ENCODE measurements at places on chromosomes 3 and 15.

DNA sequence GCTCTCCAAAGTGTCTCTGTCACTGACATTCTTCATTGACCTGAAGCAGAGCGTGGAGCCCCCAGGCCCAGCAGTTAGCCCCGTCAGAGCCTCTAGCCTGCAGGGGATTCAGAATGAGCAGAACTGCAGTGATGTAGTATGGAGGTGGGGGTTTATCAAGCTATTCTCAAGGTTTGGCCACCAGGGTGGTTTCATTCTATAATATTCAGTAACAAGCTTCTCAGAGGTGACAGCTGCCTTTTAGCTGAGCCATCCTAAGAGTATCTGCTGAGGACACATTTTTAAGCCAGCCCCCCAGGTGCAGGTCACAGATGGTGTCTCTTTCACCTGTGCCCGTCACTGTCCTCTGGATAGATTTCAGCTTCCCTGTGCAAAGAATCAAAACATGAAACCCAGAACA lies 31.9 kb downstream of the CMTM7 start:
- DNase-seq: peak; percentile 55

GRCh38 chr15:39354189-39354588 lies 226.7 kb upstream of the THBS1 start:
- peak; percentile 14 for DNase-seq

GRCh38 chr3:97713634-97714033 lies 50.9 kb upstream of the ARL6 start:
- DNase-seq: no peak

- DNase-seq: no peak
Observed at GRCh38 chr15:25342629-25343028, 96.2 kb downstream of the UBE3A start.

DNA sequence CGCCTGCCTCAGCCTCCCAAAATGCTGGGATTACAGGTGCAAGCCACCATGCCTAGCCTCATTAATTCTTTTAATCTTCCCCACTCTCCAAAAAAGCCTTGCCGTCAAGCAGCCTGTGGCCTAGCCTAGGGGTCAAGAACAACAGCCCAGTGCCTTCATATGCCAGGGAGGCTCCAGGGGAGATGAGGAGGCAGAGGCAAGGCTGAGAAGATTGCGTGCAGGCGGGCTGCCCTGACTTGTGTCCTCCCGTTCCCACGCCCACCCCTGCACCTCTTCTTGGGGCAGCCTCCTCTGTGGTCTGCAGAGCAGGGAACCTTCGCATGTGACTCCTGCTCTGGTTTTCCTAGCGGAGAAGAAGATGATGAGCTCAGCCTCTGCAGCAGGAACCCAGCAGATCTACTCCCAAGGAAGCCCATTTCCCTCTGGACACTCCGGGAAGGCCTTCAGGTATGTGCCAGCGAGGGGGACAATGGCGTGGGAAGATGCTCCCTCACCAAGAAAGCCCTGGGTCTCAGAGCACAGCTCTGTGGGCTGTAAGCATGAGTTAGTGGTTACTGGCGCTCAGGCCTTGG lies 118.5 kb upstream of the ABHD17C start:
- DNase-seq: no peak

- no peak for DNase-seq
Observed at GRCh38 chr3:158974904-158975303, 173.1 kb downstream of the MFSD1 start.

GRCh38 chr3:98130421-98130820 lies at the start of gene OR5H1:
Gene OR5H1 (plus strand): TSS chr3:98130721. CDS start chr3:98132698, 1,977 bp downstream.
- no peak for DNase-seq

- DNase-seq: peak; percentile 8
Observed at GRCh38 chr3:126419151-126419703, 24.5 kb downstream of the CFAP100 start.

- no peak for DNase-seq
Observed at GRCh38 chr15:92634671-92635201, 20.8 kb downstream of the FAM174B start.

GRCh38 chr3:127428344-127428997 lies 140.6 kb upstream of the PRR20G start:
- no peak for DNase-seq

GRCh38 chr3:196440041-196440537 lies 7.9 kb upstream of the UBXN7 start:
- DNase-seq: no peak

- DNase-seq: peak; percentile 88
Observed at GRCh38 chr3:141487521-141488252, 860 bp downstream of the RASA2 start.

DNA sequence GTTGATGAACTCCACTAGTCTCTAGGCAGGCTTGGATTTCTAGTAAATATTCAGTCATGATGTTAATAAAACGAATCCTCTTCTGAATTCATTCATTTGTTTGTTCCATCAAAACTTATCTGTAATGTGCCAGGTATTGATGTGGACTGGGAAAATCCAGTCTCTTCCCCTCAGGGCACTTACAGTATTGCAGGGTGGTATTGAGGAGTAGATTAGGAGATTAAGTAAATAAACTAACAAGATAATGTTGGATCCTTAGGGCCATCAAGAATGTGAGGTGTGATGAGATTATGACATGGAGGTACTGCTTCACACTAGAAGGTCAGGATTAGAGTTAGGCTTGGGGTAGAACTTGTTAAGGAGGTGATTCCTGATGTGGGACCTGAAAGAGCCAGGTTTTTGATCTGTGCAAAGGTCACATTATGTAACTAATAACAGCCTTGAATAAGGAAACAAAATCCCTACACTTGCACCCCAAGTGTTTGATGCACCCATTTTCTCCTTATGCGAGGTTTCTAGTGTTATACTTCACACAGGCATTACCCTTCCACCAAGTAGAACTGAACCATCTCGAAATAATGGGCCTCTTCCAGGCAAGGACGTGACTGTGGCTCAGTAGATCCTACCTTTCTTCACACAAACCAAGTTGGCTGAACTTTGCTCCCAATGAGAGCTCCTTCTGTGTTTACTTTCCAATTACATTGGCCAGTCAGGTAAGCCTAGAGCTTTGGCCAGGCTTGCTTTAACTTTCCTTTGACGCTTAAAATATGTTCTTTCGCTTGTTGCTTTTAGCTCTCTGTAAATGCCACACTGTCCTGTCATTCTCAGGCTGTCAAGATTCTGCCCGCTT lies 16.7 kb downstream of the MCTP2 start:
- no peak for DNase-seq

DNA sequence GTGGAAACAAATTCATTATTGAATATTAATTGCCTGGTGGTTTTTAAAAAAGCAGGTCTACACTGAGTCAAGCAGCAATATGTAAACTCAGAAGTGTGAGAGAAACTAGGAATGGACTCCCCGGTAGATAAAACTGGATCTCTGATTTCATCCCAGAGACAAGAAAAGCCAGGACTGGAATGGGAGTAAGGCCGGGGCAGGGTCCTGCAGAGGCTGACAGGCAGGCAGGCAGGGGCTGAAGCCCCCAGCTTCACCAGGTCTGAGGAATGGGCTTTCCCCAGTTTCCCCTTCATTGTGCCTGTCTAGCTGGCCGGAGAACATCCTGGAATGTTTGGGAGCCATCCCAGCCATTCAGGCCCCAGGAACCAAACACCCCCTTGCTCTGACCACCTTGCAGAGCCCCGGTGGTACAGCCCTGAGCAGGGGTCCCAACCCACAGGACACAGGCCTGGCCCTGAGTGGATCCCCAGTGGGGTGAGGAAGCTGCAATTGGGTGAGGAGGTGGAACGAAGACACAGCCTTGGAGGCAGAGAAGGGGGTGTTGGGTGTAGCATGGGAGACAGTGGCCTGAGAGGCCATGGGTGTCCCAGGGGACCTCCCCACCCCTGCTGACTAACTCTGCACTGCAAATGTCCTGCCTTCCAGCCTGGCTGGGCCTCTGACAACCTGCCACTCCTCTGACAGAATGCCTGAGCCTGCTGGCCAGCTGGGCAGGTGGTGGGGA lies 31.7 kb upstream of the XYLB start:
- no peak for DNase-seq

DNA sequence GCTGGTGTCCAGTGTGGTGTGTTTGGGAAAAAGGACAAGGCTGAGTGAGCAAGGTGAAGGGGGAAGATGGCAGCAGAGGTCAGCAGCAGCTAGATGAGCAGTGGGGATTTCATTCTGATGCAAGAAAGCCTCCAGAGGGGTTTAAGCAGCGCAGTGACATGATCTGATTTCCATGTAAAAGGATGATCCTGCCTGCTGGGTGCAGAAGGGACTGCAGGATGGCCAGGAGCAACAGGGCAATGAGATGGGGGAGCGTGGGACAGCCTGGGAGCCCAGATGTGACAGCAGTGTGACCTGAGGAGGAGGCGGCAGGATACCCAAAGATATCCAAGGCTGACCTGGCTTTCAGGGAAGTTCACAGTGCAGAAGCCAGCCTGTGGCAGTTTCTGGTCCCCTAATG lies 6.1 kb downstream of the WNT7A start:
- no peak for DNase-seq

DNA sequence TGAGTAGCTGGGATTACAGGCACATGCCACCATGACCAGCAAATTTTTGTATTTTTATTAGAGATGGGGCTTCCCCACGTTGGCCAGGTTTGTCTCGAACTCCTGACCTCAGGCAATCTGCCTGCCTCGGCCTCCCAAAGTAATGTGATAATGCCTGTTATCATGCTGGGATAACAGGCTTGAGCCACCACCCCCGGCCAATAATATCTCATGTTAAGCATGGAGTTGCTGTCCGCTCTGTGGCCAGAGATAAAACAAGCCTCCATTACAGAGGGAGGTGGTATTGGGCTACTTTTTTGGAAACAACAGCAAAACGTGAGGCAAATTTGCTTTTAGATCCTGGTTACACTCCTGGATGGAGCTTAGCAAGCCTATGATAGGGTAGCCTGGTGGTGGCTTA lies 32.9 kb upstream of the ALG1L2 start:
- DNase-seq: peak; percentile 29

GRCh38 chr15:44500555-44500954 lies 36.4 kb upstream of the EIF3J start:
- DNase-seq: no peak

- no peak for DNase-seq
Observed at GRCh38 chr3:186054792-186055352, 54.0 kb downstream of the ETV5 start.

- no peak for DNase-seq
Observed at GRCh38 chr3:156617145-156617544, 57.2 kb upstream of the TIPARP start.

GRCh38 chr3:182921665-182922355 lies 58.5 kb downstream of the DCUN1D1 start:
- peak; percentile 58 for DNase-seq

DNA sequence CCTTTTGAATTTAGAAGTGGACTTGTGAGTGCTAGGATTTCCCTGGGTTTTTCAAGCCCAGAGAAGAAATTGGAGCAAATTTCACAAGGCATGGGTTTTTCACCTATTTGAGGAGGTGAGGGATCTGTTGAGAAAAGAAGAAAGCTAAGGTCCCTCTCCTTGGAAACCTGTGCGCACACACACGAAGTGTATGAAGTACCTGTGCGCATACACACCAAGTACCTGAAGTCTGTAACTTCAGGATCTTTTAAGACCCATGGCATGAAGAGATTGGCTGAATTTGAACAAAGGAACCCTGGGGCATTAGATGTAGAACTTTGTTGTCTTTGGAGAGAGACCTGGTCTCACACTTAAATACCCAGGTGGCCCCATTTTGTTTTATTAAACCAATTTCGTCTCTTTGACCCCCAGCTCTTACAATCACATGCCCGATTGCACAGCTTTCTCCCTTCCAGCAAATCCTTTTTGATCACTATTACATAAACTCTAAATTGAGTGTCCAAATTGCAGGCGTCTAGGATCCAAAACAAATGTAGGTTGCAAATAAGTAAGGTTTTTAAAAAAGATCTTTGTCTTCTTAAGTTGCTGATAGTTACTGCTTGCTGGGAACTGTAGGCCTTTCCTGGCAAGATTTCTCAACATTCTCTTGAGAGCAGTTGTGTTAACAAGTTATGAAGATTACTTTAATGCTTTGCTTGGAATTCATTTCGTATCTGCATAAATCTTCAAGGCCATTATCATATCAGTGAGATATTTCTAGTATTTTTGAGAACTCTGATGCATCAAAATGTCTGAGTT lies 64.3 kb downstream of the CMTM8 start:
- DNase-seq: no peak

DNA sequence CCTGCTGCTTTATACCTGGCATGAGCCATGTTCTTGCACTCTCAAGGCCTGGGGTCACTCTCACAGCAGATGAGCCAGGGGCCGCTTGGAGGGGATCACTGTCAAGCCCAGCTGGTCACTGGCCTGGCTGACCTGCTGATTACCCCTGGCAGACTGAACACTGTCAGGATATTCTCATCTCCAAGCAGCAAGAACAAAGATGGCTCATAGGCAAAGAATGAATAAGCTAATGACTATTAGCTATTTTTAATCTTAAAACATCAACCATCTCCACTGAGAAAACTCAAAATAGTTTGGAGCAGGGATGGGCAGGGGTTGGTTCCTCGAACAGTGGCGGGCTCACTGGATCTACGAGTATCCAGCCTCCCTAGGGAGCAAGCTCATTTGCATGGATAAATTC lies 64.4 kb upstream of the ACAN start:
- no peak for DNase-seq

GRCh38 chr3:131303848-131304247 lies 77.7 kb upstream of the NUDT16 start:
- no peak for DNase-seq

DNA sequence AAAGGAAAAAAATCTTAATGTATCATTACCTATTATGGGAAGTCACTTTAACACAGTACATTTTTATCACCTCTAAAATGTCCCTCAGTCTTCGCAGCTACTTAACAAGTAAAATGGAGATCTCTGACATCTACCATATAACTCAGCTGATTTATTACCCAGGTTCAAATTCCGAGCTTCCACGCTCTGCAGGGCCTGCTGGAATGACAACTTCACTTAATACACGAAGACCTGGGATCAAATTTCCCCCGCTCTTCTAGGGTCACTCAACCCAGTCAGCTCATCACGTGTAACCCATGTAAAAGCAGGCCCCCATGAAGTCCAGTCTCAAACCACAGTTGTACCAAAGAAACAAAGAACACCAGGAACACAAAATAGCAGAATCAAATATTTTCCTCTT lies 44.2 kb upstream of the ACP3 start:
- DNase-seq: no peak

DNA sequence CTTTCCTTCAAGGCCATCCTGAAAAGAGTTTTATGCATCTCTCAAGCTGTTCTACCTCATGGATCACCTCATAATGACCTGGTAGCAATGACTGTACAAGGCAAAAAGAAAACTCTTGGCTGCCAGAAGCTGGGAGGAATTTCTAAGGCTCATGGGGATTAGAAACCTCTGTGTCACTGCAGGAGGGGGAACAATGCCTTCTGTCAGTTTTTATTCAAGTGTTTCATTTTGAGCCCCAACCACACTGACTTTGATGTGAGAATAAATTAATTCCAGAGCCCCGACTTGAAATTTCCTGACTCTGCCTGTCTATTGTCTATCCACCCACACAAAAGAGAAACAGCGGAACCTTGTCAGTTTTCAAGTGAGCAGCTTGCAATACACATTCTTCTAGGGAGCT lies 58.7 kb upstream of the MRPL3 start:
- DNase-seq: no peak

DNA sequence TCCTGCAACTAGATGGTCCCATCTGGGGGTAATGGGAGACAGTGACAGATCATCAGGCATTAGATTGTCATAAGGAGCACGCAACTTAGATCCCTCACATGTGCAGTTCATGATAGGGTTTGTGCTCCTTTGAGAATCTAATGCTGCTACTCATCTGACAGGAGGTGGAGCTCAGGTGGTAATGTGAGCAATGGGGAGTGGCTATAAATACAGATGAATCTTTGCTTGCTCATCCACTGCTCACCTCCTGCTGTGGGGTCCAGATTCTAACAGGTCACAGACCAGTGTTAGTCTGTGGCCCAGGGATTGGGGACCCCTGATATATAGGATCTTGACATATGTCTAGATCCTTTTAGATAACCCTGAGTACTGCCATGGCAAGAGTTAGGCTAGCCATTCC lies 52.7 kb downstream of the RASGRF1 start:
- no peak for DNase-seq

- peak; percentile 63 for DNase-seq
Observed at GRCh38 chr15:83837945-83838571, 184.1 kb downstream of the ADAMTSL3 start.

Data from hematopoietic multipotent progenitor cell treated with erythropoietin and hydrocortisone succinate and interleukin-3 and kit ligand, for 4 days (in vitro differentiated cells).